ENCODE measurements at places on chromosomes 16 and 17.

GRCh38 chr17:50627782-50628601 is 6.7 kb upstream of the ABCC3 start:
- DNase-seq, result no peak

DNA sequence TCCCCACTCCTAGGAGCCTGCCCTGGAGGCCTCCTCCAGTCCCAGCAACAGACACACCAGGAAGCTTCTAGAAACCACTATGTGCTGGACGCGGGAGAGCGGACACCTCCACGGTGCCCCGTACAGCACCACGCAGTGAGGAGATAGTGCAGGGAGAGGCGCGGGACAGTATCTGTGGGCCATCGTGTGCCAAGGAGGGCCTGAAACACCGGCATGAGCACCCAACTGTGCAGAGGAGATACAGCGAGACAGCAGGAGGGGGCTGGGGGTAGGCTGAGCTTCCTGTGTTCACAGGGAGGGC is 57.7 kb downstream of the ZNF778 start:
- DNase-seq, result no peak

DNA sequence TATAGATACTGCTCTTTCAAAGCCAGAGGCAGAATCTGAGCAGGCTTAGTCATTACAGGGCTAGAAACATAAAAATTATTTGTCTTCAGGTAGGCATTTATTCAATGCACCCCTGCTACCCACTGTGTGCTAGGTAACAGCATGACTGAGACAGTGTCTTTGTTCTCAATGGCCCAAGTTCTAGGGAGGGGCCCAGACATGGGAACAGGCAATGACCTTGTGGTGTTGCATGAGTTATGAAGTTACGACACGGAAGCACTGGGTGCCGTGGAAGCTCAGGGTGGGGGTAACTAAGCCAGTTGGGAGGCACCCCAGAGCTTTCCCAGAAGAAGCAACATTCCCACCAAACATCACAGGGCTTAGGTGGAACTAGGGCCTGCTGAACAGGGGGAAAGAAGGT is 87.0 kb downstream of the CPPED1 start:
- no peak for DNase-seq

- no peak for DNase-seq
Observed at GRCh38 chr16:89620406-89620841, 7.0 kb downstream of the DPEP1 start.

DNA sequence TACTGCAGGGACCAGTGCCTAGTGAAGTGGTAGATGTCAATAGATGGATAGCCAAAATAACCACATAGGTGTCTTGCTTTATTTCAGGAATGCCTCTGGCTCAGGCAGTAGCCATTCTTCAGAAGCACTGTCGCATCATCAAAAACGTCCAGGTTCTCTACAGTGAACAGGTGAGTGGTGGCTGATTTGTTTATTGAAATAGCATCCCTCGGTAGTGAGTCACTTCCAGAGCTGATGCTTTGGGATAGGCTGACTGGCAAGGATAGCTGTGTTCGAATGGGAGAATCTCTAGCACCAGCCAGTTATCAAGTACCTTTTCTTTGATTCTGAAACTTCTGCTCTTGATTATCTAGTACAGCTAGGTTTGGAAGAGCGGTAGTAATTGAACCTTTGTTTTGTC is 10.3 kb downstream of the PHAF1 start:
- no peak for DNase-seq

DNA sequence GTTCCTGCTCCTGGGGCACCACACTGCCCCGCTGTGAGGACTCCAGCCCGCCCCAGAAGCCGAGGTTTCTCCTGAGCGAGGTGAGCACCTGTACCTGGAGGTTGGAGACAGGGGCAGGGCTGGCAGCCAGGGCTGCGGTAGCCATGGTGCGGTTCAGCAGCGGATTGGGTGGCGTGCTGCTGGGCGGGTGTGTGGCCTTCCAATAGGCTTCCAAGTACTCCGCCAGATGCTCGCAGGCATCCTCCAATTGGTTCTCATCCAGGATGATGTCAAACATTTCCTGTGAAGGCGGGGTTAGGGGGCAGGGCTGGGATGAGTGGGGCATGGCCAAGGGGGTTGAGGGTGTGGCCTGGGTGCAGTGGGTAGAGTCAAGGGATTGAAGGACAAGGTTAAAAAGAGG is 11.3 kb upstream of the ARL5C start:
- no peak for DNase-seq

- DNase-seq, result peak; percentile 4
Observed at GRCh38 chr16:55955845-55956244, 80.7 kb upstream of the CES5A start.

- no peak for DNase-seq
Observed at GRCh38 chr16:7423434-7424044, 90.9 kb downstream of the RBFOX1 start.
